ENCODE measurements at places on chromosomes 6 and 20.

GRCh38 chr6:110476046-110476849 is at the start of gene SLC22A16:
Gene SLC22A16 (minus strand): TSS chr6:110476613. CDS start chr6:110476574, 39 bp downstream.
- no peak within 1 kb of the TSS for H3K27ac ChIP-seq
- peak; percentile 15 for DNase-seq
- peaks cover 9% of the 10 kb centered on the region for H3K4me1 ChIP-seq
- no peaks in the 10 kb centered on the region for H3K36me3 ChIP-seq
- H3K27me3 ChIP-seq, result peaks cover 25% of the 10 kb centered on the region
- H3K4me3 ChIP-seq, result peak within 1 kb of the TSS; percentile 34

DNA sequence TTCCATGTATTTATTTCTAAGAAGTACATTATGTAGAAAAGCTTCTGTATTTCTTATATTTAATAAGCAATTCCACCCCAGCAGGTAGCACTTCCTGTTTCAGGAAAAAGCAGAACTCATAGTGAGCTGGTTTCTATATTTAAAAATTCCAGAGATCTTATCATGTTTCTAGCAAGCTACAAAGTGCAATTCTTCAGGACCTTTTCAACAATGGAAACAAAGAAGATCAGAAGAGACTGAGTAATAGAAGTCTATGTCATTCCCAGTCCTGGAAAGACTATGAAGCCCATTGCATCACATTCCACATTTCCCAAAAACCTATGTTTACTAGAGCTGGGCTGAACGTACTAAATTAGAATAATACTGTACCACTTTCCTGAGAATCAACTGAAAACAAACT is 302.6 kb upstream of the NRSN1 start:
- no peak for DNase-seq
- H3K27ac ChIP-seq, result no peak overlapping the region
- no peaks in the 10 kb centered on the region for H3K4me1 ChIP-seq
- no peaks in the 10 kb centered on the region for H3K36me3 ChIP-seq
- no peak overlapping the region for H3K4me3 ChIP-seq

GRCh38 chr20:856361-856775 is 22.9 kb downstream of the FAM110A start:
- H3K4me3 ChIP-seq, result no peak overlapping the region
- DNase-seq, result peak; percentile 65
- peaks cover 9% of the 10 kb centered on the region for H3K36me3 ChIP-seq

GRCh38 chr20:61963149-61963548 is 102.5 kb downstream of the TAF4 start:
- no peaks in the 10 kb centered on the region for H3K36me3 ChIP-seq
- DNase-seq, result no peak
- no peak overlapping the region for H3K27ac ChIP-seq
- peaks cover 10% of the 10 kb centered on the region for H3K4me1 ChIP-seq
- peaks cover 20% of the 10 kb centered on the region for H3K27me3 ChIP-seq
- no peak overlapping the region for H3K4me3 ChIP-seq

DNA sequence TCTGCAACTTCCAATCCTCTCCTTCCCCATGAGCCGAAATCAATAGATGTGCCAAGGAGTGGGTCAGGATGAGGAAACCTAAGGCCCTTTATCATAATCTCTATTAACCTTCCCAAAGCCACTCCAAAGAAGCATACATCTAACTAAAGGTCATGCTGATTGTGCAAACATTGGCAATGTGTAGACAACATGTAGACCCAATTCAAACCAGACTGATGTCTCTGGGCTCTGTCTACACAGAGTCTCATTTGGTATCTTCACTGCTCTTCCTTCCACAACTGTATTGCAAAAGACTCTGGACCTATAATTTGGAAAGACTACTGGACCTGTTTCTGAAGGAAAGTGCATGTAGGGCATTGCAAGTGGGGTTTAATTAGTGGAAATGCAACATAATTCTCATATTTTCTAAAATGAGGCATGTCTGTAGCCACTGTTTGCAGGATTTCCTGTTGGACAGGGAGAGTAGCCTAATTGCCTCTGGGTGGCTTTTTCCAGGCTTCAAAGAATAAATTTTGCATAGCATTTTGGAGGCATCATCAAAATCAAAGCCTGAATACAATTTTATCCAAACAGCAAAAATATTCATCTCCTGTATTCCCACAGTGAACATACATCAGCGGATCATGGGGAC is 35.0 kb upstream of the MLIP start:
- DNase-seq, result no peak
- no peaks in the 10 kb centered on the region for H3K4me1 ChIP-seq
- no peaks in the 10 kb centered on the region for H3K36me3 ChIP-seq
- H3K27ac ChIP-seq, result no peak overlapping the region

DNA sequence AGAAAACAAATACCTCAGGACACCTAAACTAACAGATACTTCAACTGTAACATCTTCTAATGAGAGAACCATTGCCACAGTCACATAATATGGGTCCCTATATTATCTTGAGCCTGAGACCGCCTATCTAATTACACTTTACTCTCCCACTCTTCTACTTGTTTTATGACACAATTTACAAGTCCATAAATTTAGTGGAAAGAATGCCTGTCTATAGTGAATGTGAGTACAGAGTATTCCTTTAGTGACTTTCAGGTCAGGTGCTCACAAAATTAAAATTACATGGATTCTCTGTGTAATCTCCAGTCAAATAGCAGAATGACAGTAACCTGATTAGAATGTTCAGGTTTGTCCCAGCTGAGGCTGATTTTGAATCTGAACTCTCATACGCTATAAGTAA is 624.1 kb downstream of the PKHD1 start:
- no peak overlapping the region for H3K27ac ChIP-seq
- H3K4me3 ChIP-seq, result no peak overlapping the region
- no peaks in the 10 kb centered on the region for H3K27me3 ChIP-seq
- H3K4me1 ChIP-seq, result no peaks in the 10 kb centered on the region
- no peak for DNase-seq

DNA sequence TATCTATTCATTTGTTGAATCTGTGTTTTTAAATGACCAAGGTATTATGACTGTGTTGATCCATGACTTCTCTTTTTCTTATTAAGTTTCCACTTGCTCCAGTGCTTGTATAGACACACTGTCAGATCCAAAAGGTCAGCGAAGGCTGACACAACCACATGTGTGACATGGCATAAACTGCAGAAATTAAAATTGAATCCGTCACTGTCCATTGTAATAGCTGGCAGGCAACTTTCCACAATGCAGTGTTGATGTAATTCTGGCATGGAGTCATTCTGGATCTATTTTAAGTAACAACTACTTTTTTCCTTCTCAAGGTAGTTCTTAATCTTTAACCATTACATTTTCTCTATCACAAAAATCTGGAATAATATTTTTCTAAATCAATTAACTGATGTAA is 145.3 kb downstream of the AIG1 start:
- no peaks in the 10 kb centered on the region for H3K4me1 ChIP-seq
- H3K4me3 ChIP-seq, result no peak overlapping the region
- peaks cover 12% of the 10 kb centered on the region for H3K36me3 ChIP-seq
- DNase-seq, result no peak
- H3K27me3 ChIP-seq, result no peaks in the 10 kb centered on the region
- H3K27ac ChIP-seq, result no peak overlapping the region

Data from activated CD4-positive, alpha-beta T cell treated with anti-CD3 and anti-CD28 coated beads for 36 hours (primary cell).